ENCODE measurements at places on chromosomes 1 and 21.

- no peak for DNase-seq
Observed at GRCh38 chr1:28807986-28808385, 4.0 kb upstream of the OPRD1 start.

- DNase-seq, result no peak
Observed at GRCh38 chr1:207948536-207949250, 37.8 kb upstream of the CD34 start.

- DNase-seq, result no peak
Observed at GRCh38 chr21:41564871-41565274, 56.9 kb upstream of the TMPRSS2 start.

DNA sequence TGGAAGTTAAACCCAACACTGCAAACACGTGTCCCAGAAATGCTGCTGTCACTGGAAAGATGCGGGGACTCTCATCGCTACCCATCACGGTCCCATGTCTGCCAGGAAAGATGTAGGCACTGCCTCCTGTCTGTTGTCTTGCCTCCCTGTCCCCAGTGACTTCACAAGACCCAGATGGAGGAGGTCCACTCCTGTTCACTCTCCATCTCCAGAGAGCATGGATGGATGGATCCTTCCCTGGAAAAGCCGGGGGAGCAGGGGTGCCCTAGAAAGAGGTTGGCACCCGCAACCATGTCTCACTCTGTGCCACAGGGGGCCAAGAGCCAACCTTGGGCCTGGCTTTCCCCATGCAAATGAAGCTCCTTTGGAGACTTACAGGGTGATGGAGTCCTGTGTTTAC is 135.5 kb downstream of the GLIS1 start:
- no peak for DNase-seq

GRCh38 chr1:84907095-84907827 is 14.3 kb upstream of the LPAR3 start:
- no peak for DNase-seq

- DNase-seq, result no peak
Observed at GRCh38 chr1:1191734-1192133, 14.7 kb downstream of the TNFRSF18 start.

GRCh38 chr1:160607672-160608032 is 28.4 kb upstream of the CD84 start:
- no peak for DNase-seq

DNA sequence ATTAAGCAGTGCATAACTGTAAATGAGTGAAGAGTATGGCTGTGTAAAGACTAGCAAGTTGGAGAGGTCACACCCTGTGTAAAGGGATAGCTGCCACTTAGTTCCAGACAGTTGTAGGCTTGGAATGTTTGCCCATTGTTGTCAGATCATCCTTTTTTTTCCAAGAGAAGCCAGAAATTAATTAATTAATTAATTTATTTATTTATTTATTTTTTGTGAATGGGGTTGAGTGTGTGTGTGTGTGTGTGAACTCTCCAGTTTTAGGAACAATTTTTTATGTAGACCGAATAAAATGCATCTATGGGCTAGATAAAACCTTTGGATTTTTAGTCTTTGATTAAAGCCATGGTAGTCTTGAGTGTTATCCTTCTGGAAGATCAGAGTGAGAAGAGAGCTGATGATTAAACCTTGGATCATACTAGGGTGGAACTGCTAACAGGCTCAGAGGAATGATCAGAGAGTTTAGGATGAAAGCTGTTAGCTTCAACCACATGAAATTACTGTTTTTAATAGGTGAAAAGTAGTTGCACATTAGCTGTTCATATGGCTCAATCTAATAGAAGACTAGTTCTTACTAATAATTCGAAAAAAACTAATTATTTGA is 58.4 kb downstream of the OSBPL9 start:
- no peak for DNase-seq

DNA sequence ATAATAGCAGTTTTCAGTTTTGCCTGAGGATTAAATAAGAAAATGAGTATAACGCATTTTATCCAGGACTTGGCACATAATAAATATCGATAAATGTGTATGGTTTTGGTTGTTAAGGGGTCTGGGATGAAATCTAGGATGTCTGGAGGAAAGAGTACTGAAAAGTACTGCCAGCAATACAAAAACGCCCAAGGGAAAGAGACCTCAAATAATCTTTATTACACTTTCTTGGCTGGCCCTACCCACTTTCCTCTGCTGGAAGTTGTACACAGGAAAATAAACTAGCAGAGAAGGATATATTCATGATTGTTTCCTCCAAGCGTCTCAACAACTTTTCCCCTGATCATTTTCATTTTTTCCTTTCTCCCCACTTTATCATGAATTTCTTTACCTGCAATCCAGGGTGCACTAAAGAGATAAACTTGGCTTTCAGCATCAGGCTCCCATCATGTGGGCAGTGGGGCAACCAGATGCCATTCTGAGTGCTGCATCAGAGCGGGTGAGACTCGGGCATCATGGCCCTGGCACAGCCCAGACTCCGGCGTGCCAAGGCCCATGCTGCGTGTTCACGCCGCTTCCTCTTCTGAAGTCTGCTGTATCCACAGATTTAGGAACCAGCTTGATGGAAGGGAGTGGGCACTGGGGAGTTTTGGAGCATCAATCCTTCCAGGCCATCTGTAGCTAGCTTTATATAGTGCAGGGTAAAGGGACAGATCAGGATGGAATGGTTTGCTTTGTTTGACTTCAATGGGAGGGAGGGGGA is 35.8 kb upstream of the PLXNA2 start:
- DNase-seq, result no peak

GRCh38 chr1:107430540-107431228 is 289.8 kb downstream of the NTNG1 start:
- peak; percentile 1 for DNase-seq

DNA sequence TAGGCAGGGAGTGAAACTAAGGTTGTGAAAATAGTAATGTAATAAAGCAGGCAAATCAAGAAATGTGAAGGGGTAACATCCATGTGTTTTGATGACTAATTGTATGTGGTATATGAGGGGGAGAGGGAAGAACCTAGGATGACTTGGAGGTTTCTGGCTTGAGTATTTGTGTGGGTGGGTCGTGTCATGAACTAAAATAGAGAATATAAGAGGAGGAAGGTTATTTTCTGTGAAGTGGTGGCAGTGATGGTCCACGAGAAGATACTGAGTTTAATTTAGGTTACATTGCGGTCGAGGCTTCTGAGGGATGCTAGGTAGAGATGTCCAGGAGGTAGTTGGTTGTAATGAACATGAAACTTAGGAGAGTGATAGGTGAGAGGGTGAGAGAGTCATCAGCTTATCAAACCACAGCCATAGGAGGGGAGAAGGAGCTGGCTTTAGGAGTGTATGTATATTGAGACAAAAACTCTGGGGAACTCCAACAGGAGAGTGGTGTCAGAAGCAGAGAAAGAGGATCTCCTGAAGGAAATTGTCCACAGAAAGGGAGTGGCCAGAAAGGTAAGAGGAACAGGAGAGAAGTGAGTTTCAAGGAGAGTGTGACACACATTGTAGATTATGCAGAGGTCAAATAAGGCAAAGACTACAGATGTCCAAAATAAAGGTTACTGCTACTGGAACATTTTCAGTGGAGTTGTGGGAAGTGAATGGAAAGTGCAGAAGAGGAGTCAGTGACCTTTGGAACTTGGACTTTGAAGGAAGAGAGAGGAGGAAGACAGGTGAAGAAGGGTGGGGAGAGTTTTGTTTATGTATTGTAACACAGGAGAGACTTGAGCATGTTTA is 89.0 kb upstream of the MACF1 start:
- DNase-seq, result no peak

DNA sequence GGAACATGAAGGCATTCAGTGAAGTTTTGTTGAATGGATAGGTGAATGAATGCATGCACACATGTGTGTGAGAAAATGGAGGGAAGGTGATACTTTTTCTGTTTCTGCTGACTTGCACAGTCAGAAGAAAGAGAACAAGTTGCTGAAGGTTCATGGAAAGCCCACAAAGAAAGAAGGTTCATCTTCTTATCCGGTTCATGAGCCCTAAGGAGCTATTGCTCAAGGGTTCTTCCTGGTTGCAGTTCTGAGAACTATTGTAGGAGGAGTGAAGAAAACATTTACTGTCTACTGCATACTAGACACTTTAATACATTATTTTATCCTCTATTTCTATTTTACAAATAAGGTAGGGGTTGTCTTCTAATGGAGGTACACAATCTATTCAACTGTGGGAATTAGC is 13.4 kb upstream of the NIBAN1 start:
- no peak for DNase-seq

GRCh38 chr1:236141447-236142252 is 689 bp upstream of the GPR137B start:
- DNase-seq, result no peak

- DNase-seq, result no peak
Observed at GRCh38 chr1:114118351-114118990, 35.2 kb downstream of the SYT6 start.

DNA sequence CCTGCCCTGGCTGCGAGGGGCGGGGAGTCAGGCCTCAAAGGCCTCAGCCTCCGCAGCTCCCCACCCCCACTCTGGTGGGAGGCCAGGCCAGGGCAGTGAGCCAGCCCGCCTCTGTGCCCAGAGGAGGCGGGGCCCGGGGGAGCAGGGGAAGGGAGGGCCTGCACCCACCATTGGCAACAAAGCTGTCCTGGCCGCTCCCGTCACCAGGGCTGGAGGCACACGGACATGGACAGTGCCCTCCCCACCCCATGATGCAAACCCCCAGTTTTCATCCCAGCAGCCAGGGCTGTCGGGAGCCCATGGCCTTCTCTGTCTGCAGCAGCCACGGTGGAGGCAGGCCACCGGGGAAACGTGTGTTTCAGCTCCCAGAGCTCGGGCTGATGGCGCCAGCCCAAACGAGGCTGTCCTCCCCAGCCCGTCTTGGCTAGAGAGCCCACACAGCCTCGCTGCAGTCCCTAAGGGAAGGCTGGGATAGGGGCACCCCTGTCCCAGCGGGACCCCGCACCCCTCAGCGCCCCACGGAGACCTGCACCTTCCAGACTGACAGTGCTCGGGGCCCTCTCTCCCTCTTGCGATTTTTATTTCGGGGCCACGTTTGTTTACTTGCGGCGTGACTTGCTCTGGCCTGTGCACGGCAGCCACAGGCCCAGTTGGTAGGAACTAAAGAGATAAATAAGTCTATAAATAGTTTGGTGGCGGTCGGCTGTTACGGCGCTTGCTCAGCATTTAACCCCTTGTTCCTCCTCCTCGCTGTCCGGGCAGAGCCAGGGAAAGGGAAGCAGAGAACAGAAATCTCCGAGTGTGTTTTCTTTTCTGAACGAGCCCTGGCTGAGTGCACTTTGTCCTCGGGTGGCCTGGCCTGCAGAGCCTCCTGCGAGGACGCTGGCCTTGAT is 101.8 kb downstream of the PRDM16 start:
- no peak for DNase-seq

- DNase-seq, result no peak
Observed at GRCh38 chr1:42949312-42950115, 9.2 kb downstream of the SLC2A1 start.
